Activated CD4-positive, alpha-beta T cell treated with anti-CD3 and anti-CD28 coated beads, Interleukin-2, amount 50 U/mL, for 48 hours (primary cell): ENCODE measurements at places on chromosomes 7 and 10.

DNA sequence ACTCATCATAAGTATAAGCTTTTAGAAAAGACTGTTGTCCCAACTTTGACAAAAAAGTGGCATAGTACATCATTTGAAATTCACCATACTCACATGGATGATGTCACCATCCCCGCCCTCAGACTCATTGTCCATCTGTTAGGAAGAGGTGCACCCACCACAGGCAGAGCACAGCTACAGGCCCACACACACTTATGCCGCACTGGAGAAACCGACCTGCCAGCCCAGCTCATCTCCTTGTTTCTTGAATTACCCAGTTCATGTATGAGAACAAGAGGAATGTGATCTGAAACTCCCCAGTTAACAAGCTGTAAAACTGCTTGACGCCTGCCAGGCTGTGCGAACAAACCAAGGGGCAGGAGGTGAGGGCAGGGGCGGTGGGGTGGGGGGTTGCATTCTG is 312.0 kb downstream of the DPP6 start:
- no peak for DNase-seq

DNA sequence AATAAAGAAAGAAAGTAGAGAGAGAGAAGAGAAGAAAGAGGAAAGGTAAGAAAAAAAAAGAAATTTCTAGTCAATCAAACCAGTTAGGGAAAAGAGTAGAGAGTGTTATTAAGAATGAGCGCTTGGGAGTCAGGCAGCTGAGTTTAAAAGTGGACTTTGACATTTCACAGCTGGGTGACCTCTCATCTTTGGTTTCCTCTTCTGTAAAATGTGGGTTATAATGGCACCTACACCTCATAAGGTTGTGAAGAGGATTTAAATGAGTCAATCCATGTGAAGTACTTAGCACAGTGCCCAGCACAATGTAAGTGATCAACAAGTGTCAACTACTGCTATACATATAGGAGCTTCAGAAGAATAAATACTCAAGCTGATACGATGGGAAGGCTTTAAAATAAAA is 12.2 kb downstream of the HOXA1 start:
- no peak for DNase-seq

DNA sequence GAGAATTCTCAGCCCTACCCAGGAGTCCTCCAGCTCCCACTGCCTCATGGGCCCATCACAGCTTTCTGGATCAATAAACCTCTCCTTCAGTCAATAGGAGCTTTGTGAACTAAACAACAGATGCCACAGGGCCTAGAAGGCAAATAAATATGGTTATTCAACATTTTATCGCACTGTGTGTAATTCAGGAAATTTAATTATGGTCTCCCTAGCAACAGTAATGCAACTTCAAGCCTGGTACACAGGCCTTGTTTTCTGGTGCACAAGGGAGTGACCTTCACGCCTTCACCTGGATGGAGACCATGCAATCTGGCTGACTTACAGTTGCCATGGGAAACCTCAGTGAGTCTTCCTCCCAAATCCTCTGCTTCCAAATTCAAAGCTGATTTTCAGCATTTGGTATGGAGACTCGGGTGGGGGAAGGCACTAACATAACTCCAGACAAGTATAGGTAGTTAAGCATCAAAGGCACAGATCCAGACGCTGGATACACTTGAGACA is 441.0 kb upstream of the NPVF start:
- DNase-seq: no peak

DNA sequence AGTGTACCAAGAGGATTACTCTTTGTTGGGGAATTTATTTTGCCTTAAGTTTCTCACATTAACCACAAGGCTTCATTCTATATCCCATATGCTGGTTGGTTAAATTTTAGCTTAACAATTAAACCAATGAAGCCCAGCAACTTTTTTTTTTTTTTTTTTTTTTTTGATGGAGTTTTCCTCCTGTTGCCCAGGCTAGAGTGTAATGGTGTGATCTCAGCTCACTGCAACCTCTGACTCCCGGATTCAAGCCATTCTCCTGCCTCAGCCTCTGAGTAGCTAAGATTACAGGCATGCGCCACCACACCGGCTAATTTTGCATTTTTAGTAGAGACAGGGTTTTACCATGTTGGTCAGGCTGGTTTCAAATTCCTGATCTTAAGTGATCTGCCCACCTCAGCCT is 75.0 kb upstream of the MKX start:
- DNase-seq: no peak

- no peak for DNase-seq
Observed at GRCh38 chr7:34081935-34082334, 176.6 kb downstream of the BMPER start.

- DNase-seq: no peak
Observed at GRCh38 chr7:77866370-77866769, 67.8 kb downstream of the PHTF2 start.

DNA sequence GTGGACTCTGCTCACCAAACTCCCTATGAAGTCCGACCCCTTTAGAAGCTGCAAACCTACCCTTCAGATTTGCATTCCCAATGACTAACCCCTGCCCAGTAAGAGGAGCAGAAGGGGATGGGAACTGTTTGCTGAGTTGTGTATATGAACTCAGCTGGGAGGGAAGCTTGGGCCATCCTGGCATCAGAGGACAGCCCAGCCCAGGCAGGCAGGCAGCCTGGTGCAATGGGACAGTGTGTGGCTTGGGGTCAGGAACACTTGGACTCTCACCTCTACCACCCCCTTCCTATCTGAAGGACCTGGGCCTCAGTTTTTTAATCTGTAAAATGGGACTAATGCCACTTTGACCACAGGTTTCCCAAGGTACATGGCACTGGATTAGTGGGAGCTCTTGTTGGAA is 147.4 kb upstream of the GPR26 start:
- DNase-seq: no peak
